ENCODE measurements at places on chromosomes 2 and 18.

GRCh38 chr2:224922142-224922727 lies 120.0 kb downstream of the DOCK10 start:
- DNase-seq = no peak
- no peaks in the 10 kb centered on the region for H3K27me3 ChIP-seq
- no peak overlapping the region for H3K27ac ChIP-seq
- no peaks in the 10 kb centered on the region for H3K36me3 ChIP-seq
- H3K4me3 ChIP-seq = no peak overlapping the region

- H3K27me3 ChIP-seq = no peaks in the 10 kb centered on the region
- no peak overlapping the region for H3K27ac ChIP-seq
- H3K4me3 ChIP-seq = no peak overlapping the region
Measured at GRCh38 chr2:112293636-112294401, 18.4 kb downstream of the ZC3H6 start.

DNA sequence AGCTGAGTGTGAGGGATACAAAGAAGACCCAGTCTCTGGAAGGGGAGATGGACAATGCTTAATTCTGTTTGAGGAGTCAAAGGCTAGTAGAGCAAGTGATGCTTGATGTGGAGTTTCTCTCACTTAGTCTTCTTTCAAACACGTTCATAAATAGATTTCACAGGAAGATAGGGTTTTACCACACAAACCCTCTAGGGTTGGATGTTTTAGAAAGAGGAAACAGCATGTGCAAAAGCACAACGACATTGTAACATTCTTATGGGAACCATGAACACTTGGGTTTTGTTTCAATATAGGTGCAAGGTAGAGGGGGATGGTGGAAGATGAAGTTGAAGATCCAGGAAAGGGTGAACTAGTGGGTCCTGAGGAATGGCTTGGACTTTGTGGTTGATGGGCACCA lies 10.8 kb upstream of the EFEMP1 start:
- no peak overlapping the region for H3K4me3 ChIP-seq
- no peaks in the 10 kb centered on the region for H3K4me1 ChIP-seq
- no peaks in the 10 kb centered on the region for H3K36me3 ChIP-seq
- peaks cover 2% of the 10 kb centered on the region for H3K27me3 ChIP-seq

DNA sequence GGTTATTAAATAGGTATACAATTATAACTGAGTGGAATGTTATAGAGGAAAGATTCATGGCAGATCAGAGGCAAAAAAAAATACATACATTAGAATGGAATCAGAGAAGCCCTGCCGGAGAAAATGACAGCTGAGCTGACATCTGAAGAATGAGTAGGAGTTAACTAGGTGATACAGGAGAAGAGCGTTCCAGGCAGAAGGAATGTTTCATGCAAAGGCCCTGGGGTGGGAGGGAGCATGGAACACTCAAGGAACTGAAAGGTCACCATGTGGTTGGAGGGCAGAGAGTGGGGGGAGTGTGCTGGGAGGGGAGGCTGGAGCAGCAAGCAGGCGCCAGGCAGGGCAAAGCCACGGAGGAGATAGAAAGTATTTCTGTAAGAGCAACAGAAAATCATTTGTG lies 31.6 kb upstream of the CDK5R2 start:
- H3K4me3 ChIP-seq = no peak overlapping the region
- no peak overlapping the region for H3K27ac ChIP-seq
- no peaks in the 10 kb centered on the region for H3K36me3 ChIP-seq
- H3K4me1 ChIP-seq = no peaks in the 10 kb centered on the region
- no peaks in the 10 kb centered on the region for H3K27me3 ChIP-seq

GRCh38 chr18:63762518-63762917 lies 12.7 kb upstream of the SERPINB7 start:
- H3K4me1 ChIP-seq = no peaks in the 10 kb centered on the region
- no peak overlapping the region for H3K27ac ChIP-seq
- H3K4me3 ChIP-seq = no peak overlapping the region
- H3K27me3 ChIP-seq = no peaks in the 10 kb centered on the region

DNA sequence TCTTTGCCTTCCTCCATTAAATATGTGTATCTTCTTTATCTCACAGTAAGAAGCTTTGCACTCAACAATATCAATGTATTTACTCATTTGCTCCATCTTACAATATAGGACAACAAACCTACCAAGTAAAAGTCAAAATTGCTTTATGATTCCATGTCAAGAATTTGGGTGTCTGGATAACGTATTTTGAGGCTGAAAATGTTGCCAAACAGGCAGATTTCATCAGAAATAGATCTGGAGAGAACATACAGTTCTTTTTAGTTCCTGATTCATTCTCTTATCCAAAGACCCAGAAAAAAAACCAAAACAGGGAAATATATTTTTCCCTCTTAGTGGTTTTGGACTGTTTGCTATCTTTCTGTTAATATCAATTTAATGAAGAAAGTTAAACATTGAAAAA lies 621.1 kb downstream of the STK39 start:
- no peak for DNase-seq
- H3K4me1 ChIP-seq = no peaks in the 10 kb centered on the region
- H3K4me3 ChIP-seq = no peak overlapping the region
- no peaks in the 10 kb centered on the region for H3K27me3 ChIP-seq
- no peaks in the 10 kb centered on the region for H3K36me3 ChIP-seq
- no peak overlapping the region for H3K27ac ChIP-seq

DNA sequence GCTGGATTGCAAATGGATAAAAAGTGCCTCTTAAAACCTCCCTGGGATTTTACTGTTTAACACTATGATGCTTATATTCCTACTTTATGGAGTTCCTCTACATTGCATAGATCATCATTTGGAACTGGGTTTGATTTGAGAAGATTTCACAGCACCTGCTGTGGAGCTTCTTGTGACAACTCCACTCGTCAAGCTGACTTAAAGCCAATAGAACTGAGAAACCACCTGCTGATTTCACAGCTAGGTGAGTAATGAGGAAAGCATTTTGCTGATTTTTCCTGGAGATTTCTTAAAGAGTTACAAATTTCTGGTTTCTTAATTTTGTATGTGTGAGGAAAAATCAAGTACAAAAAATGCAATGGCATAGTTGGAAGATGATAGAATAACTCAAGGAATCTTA lies 739.1 kb upstream of the LRRTM1 start:
- H3K4me1 ChIP-seq = no peaks in the 10 kb centered on the region
- no peaks in the 10 kb centered on the region for H3K27me3 ChIP-seq
- no peak overlapping the region for H3K4me3 ChIP-seq
- DNase-seq = no peak
- H3K36me3 ChIP-seq = no peaks in the 10 kb centered on the region

DNA sequence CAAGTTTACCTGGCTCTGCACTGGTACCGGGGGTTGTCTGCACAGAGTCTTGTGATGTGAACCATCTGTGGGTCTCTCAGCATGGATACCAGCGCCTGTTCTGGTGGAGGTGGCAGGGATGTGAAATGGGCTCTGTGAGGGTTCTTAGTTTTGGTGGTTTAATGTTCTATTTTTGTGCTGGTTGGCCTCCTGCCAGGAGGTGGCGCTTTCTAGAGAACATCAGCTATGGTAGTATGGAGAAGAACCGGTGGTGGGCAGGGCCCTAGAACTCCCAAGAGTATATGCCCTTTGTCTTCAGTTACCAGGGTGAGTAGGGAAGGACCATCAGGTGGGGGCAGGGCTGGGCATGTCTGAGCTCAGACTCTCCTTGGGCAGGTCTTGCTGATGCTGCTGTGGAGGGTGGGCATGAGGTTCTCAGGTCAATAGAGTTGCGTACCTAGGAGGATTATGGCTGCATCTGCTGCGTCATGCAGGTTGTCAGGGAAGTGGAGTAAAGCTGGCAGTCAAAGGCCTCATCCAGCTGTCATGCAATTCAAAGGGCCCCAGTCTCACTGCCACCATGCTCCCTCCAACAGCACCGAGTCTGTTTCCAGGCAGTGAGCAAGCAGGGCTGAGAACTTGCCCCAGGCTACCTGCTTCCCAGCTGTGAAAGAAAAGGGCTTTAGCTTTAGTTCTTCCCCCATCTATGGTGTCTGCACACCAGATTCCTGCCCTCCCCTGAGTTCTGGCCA lies 278.0 kb downstream of the METTL4 start:
- H3K27ac ChIP-seq = no peak overlapping the region
- H3K4me1 ChIP-seq = no peaks in the 10 kb centered on the region
- no peak overlapping the region for H3K4me3 ChIP-seq
- H3K36me3 ChIP-seq = no peaks in the 10 kb centered on the region
- no peak for DNase-seq

GRCh38 chr2:96694279-96694678 lies 45.6 kb downstream of the LMAN2L start:
- no peaks in the 10 kb centered on the region for H3K36me3 ChIP-seq
- no peaks in the 10 kb centered on the region for H3K27me3 ChIP-seq
- no peak for DNase-seq
- no peaks in the 10 kb centered on the region for H3K4me1 ChIP-seq

DNA sequence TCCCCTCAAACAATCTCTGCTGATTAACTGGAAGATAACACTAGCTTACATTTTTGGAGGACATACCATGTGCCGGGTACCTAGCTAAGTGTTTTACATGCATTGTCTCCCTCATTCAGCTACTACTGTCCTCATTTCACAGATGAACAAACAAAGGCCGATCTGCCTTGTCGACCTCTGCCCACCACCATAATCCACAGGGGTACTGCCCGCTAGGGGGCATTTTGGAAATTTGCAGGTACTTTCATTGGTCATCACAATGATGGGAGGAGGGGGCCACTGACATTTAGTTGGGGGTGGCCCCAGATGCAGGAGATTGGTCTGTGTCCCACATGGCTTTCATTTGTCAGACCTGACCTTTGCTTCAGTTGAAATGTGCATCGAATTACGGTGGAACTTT lies 3.9 kb upstream of the TMEM163 start:
- DNase-seq = no peak
- H3K27ac ChIP-seq = no peak overlapping the region
- H3K36me3 ChIP-seq = no peaks in the 10 kb centered on the region
- H3K4me1 ChIP-seq = peaks cover 2% of the 10 kb centered on the region

GRCh38 chr2:206452750-206453149 lies 9.4 kb downstream of the ADAM23 start:
- DNase-seq = no peak
- H3K27me3 ChIP-seq = no peaks in the 10 kb centered on the region
- H3K4me3 ChIP-seq = no peak overlapping the region

- H3K4me3 ChIP-seq = no peak overlapping the region
- H3K27me3 ChIP-seq = no peaks in the 10 kb centered on the region
- H3K4me1 ChIP-seq = no peaks in the 10 kb centered on the region
- H3K27ac ChIP-seq = no peak overlapping the region
Measured at GRCh38 chr18:13364721-13365205, 146.2 kb downstream of the LDLRAD4 start.

GRCh38 chr2:178401994-178402437 lies 49.0 kb downstream of the PRKRA start:
- DNase-seq = no peak
- no peaks in the 10 kb centered on the region for H3K4me1 ChIP-seq
- H3K36me3 ChIP-seq = no peaks in the 10 kb centered on the region
- H3K4me3 ChIP-seq = no peak overlapping the region
- H3K27ac ChIP-seq = no peak overlapping the region
- H3K27me3 ChIP-seq = no peaks in the 10 kb centered on the region

- no peak for DNase-seq
- no peaks in the 10 kb centered on the region for H3K4me1 ChIP-seq
- no peaks in the 10 kb centered on the region for H3K36me3 ChIP-seq
- H3K4me3 ChIP-seq = no peak overlapping the region
Measured at GRCh38 chr2:46020416-46020815, 276.8 kb upstream of the EPAS1 start.

DNA sequence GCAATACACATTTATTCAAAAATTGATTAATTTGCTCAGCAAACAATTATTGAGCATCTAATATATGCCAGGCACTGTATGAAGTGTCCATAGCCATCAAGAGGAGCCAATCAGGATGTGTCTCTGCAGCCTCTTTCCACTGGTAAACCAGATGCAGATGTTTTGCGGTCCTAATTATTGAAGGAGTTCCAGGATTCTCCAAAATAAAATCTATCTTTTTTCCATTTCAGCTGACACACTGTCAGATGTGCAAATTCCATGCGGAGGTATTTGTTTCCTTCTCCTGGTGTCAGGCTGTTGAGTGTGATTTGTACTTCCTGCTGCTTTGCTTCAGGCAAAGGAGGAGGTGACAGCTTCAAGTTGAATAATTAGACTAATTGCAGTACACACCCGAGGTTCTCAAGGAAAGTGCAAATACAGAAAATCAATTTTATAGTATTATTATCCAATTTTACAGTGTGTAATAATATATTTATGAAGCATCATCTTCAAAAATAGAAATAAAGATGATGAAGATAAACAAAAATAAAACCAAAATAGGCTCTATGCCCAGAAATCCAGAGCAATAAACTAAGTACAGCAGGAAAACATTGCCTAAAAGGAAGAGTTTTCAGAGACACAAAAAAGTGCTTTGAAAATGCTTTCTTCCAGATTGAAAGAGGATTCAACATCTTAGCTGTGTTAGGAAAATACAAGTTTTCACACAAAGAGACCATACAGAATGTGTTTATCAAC lies 1352.9 kb upstream of the CHAC2 start:
- no peak for DNase-seq
- H3K4me1 ChIP-seq = no peaks in the 10 kb centered on the region
- no peaks in the 10 kb centered on the region for H3K36me3 ChIP-seq
- H3K4me3 ChIP-seq = no peak overlapping the region
- no peak overlapping the region for H3K27ac ChIP-seq
- no peaks in the 10 kb centered on the region for H3K27me3 ChIP-seq

Measured in pancreas (tissue), 10 donors.